ENCODE measurements at places on chromosomes 11 and 22.

- DNase-seq, result no peak
Observed at GRCh38 chr11:30172883-30173311, 57.9 kb upstream of the FSHB start.

- DNase-seq, result no peak
Observed at GRCh38 chr22:35430897-35431322, 31.0 kb downstream of the MCM5 start.

GRCh38 chr11:75919525-75919924 lies 104.5 kb downstream of the UVRAG start:
- no peak for DNase-seq

DNA sequence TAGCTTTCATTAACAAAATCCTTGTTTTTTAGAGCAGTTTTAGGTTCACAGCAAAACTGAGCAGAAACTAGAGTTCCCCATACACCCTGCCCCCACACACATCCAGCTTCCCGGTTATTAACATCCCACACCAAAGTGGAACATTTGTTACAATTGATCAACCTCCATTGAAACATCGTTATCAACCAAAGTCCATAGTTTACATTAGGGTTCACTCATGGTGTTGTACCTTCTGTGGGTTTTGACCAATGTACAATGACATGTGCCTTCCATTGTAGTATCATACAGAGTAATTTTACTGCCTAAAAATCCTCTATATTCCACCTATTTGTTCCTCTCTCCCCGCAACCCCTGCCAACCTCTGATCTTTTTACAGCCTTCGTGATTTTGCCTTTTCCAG lies 28.5 kb downstream of the PRDM11 start:
- no peak for DNase-seq

DNA sequence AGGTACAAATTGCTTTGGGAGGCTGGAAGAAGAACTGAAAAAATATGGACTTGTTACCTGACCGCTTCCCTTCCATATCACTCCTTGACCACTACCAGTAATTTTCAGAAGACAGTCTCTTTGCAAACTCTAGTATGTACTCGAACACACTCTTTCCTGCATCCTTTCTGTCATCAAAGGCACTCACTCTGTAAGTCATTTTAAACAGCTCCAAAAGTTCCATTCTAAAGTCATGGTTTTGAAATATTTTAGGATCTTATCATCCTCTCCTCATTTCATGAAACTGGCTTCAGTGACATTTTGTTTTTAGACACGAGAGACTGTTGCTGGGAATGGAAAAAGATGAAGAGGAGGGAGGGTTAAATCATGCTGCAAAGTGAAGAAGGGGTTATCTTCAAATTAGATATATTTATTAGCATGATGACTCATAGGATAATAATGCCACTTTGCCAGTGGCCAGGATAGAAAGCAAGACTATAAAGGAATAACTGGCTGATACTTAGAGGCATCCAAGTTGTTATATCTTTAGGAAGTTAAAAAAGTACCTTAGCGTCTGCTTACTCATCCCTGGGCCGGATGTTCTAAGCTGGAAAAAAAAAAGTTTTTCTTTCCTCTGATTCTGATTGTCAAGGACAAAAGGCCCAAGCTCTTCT lies 549.3 kb downstream of the METTL15 start:
- DNase-seq, result no peak

- DNase-seq, result no peak
Observed at GRCh38 chr22:27772081-27772983, 29.2 kb downstream of the MN1 start.

- no peak for DNase-seq
Observed at GRCh38 chr11:18027475-18027874, 14.6 kb upstream of the SERGEF start.

- DNase-seq, result no peak
Observed at GRCh38 chr11:57345555-57346211, 7.5 kb downstream of the P2RX3 start.

GRCh38 chr11:27718863-27719545 lies 18.7 kb upstream of the BDNF start:
- no peak for DNase-seq

DNA sequence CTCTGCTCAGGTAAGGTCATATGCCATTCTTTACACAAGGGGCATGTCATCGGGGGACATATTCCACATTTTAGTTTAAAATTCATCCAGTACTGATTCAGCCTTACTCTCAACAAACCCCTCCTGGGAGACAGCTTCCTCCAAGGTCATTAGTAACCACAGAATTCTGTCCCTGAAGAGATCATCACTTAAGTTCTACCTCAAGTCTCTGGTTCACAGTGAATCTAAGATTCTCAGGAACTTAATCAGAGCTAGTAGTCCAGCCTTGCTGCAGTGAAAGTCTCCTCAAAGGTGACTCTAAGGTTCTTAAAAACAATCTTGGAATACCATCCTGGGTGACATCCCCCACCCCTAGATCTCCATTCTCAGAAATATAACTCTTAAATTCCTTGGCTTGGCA lies 18.9 kb upstream of the GDPD4 start:
- DNase-seq, result no peak

DNA sequence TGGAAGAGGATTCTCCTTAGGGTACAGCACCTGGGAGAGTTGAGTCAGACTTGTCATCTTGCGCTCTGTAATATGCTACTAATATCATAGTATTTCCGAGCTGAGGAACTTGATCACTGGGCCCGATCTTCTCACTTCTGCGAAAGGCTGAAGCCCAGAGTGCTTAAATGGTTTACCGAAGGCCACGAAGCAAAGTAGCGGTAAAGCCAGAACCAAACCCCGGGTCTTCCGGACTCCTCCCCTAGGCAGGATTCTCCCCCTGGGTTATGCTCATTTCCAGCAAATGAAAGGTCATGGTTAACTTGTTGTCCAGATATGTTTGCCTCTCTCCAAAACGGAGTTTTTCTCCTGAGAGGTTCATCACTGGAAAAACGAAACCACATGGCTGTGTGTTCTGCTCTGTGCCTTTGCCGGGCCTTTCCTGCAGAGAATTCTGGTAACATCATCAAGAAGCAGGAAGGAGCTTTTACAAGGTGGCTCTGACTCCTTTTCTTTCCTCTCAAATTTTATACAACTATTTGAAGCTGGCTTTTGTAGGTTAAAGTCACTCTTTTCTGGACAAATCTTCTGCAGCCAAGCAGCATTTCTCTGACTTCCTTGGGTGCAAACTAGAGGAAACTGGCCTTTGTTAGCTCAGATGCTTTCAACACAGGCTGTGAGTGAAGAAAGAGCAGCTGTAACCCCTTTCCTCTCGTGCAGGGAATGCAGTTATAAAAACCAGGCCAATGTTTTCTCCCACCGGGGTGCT lies 35.5 kb downstream of the UBASH3B start:
- DNase-seq, result no peak

- DNase-seq, result no peak
Observed at GRCh38 chr11:96706761-96707160, 316.9 kb downstream of the JRKL start.

GRCh38 chr11:128909438-128910125 lies 18.4 kb downstream of the KCNJ5 start:
- DNase-seq, result no peak

- DNase-seq, result peak; percentile 30
Observed at GRCh38 chr11:80320765-80321164, 879.9 kb upstream of the TENM4 start.

DNA sequence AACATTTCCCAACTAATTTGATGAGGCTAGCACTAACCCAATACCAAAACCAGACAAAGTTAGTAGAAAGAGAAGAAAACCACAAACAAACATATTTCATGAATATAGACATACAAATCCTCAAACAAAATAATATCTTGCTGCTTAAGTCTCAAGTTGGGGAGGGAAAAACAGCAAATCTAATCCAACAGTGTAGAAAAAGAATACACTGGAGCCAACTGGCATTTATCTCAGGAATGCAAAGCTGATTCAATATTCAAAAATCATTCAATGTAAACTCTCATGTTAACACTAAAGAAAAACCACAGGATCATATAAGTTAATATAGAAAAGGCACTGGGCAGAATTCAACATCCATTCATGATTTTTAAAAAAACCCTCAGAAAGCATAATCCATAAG lies 18.2 kb downstream of the GNB1L start:
- no peak for DNase-seq

- no peak for DNase-seq
Observed at GRCh38 chr22:34638128-34638527, 427.8 kb upstream of the ISX start.

- no peak for DNase-seq
Observed at GRCh38 chr22:45285263-45286058, 712 bp downstream of the UPK3A start.

DNA sequence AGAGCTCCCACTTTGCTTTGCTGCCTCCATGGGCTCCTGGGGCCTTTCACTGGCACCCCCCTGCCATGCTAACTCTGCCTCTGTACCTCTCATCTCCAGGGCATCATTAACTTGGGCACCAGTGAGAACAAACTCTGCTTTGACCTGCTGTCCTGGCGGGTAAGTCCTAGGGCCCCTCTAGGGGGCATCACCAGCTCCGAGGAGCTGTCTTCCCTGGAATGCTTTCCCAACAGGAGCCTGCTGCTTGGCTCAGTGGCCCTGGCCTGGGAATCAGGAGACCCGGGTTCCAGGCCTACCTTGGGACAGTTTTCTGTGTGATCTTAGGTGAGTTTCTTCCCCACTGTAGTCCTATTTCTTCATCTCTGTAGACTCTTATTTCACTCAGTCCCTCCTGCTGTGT lies 5.1 kb downstream of the ACCS start:
- no peak for DNase-seq

- no peak for DNase-seq
Observed at GRCh38 chr11:111382451-111382850, 3.4 kb upstream of the POU2AF1 start.

- DNase-seq, result no peak
Observed at GRCh38 chr11:36427876-36428275, 82.2 kb downstream of the TRAF6 start.
